ENCODE measurements at places on chromosomes 1 and 21.

DNA sequence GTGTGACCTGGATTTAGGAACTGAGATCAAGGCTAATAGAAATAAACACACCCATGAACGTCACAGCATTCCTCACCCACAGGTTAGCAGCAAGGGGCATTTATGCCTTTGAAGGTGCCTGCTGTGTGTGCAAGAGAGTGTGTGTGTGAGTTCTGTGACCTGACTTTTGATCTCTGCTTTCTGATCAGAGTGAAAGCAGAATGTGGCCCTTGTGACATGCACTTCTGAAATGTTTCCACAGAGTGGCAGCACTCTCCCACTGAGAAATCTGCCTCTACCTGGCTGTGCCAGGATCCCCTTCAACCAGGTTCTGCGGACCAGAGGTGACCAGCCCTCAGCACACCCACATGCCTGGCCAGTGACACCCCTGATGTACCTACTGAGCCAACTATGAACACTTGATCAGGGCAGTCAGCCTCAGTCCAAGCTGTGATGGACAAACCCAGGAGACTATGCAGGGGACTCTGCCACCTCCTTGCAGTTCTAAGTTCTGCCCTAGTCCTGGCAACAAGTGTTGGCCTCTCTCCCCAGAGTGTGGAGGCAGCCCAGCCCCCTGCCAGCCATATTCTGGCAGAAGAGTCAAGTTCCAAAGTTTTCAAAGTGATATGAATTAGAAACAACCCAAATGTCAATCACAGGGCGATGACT lies 41.0 kb downstream of the RXRG start:
- peak; percentile 42 for DNase-seq

- DNase-seq, result no peak
Measured at GRCh38 chr1:18110598-18110939, 3.0 kb downstream of the IGSF21 start.

DNA sequence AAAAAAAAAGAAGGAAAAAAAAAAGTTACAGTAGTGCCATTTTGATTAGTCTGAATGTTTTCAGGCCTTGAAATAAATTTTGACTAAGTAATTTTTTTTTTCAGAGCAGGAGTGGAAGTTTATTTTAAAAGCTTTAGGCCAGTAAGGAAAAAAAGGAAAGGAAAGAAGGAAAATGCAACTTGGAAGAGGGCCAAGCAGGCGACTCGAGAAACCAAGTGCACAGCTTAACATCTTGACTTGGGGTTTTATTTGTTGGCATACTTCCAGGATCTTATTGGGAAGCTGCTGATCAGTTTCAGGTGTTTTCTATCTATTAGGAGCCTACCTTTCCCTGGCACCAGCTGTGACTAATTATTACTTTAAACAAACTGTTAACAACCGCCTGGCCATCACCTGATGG lies 41.7 kb downstream of the ATF3 start:
- no peak for DNase-seq

DNA sequence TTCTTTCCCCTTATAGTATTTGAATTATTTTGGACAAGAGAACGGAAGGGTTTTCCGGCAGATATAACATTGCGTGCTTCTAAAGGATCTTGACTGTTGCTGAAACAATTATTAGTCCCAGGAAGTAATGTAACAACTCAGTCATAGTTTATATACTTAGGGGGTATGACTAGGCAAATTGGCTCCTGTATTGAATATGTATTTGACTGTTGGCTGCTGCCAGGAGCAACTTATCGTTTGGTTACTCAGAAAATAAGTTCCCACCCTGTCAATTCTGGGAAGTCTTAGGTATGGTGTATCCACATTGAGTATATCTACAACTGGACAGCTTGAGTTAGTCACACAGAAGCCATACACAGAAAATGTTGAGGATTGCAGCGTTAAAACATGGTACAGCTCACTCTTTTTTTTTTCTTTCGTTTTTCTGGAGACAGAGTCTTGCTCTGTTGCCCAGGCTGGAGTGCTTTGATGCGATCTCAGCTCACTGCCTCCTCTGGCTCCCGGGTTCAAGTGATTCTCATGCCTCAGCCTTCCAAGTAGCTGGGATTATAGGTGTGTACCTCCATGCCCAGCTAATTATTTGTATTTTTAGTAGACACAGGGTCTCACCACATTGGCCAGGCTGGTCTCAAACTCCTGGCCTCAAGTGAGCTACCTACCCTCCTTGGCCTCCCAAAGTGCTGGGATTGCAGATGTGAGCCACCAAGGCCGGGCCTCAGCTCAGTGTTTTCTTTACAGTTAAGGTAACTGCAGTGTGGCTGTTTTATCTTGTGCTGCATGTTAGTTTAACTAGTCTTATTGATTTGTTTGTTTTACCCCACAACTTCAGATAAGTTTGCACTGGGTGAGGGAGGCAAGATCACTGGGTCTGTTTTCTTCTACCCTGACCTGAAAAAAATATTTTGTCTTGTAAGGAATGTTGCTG lies 10.2 kb downstream of the SMAP2 start:
- DNase-seq, result no peak

DNA sequence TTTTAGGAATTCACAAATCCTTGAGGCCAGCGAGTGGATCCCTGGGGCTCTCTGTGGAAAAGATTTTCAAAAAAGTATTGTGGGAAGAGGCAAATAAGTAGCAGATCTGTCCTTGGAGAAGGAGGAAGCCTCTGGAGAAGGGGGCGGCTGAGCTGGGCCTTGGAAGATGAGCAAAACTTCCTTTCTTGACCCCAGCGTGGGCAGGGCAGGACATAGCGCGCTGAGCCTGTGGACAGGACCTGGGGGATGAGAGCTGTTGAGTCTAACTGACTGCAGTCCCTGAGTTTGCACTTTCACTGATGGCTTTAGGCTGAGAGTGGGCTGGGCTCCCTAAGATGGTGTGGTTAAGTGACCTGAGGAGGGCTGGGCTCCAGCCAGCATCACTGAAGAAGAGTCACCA lies 170.2 kb upstream of the GALNT2 start:
- no peak for DNase-seq

GRCh38 chr1:18142471-18142870 lies 34.9 kb downstream of the IGSF21 start:
- no peak for DNase-seq

GRCh38 chr1:232704694-232705680 lies 75.1 kb upstream of the SIPA1L2 start:
- no peak for DNase-seq
